ENCODE measurements at places on chromosomes 6 and 20.

- no peak for DNase-seq
These were observed 973.8 kb upstream of the SLC35B3 start for GRCh38 chr6:9409126-9409525.

DNA sequence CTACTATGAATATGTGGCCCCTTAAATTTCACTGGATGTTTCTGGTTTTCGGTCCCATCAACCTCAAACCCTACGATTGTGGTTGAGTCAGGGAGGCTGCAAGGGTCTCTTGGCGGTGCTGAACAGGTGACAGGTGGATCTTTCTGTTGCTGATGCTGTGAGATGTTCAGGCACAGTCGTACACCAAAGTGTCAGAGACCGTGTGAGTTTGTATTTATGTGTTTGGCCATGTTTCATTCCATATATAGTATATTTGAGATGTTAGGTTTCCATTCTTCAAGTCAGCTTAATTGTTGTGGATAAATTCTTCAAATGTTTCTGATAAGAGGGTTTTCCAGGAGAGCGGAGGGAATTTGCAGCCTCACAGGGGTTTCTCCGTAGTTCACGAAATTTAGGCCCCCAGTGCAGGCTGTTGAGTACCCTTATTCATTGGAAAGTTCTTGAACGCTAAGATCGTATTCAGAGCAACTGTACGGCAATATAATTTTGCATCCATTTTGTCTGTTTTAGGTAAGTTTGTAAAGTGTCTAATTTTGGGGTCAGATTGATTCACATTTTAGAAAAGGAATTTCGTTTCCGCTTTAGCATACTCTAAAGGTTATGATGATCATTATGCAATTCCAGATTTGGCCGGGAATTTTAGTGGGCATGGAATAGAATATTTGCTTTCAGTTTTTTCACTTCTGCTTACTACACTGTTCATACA, 1.2 kb downstream of the TAB2 start:
- no peak for DNase-seq

DNA sequence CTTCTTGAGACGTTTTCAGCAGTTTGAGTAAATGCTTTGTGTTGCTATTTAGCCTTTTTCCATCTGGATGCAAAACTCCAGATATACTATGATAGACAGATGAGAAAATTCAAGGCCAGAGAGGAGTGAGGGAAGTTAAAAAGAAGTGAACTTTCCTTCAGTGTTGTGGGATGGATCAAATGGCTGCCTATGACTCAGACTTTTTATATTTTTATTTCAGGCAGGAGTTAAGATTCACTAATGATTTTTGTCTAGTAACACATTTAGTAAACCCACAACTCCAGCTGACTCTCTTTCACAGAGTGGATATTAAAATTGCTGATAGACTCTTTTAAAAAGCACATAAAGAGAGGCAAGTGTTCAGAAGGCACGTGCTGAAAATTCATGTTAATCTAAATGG, 23.2 kb upstream of the PTCHD4 start:
- no peak for DNase-seq

DNA sequence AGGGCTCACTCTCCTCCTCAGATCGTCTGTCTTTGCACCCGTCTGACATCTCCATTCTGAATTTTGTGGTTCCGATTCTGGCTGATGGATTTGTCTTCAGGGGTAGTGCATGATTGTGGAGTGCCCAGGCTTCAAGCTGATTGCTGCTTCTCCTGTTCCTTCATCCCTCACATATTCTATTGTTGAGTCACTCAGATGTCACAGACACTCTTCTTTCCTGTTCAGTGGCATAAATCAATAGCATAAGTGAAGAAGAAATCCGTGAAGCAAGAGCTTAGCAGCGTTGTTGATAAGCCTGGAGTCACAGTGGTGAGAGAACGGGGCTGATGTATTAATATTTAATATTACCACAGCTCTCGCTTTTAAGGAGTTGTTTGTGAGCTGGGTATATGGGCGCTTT, 152.5 kb downstream of the MTHFD1L start:
- no peak for DNase-seq

DNA sequence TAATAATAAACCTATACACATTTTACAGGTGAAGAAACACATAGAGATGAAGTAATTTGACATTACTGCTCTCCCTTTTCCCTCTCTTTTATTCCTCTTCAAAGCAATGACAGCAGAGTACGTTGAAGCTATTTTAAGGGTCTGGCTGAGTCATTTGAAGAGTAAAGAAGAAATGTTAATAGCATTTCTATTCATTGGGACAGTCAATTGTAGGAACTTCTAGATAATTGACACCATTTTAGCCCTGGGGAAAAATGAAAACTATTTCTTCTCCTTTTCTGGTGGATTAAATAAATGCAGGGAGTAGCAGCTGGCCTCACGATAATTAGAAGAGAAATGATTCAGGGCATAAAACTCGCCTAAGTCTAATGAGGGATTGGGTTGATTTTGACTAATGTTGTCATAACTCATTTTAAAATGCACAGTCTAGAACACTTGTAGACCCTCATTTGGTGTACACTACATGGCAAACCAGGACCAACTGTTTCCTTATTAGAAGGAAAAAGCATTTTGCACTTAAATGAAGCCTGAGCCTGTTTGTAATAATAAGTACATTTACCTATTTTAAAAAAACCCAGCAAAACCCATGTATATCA, 48.1 kb downstream of the RIPOR2 start:
- DNase-seq: no peak
